ENCODE measurements at places on chromosomes 13 and 19.

GRCh38 chr13:97148894-97149293 lies 73.2 kb upstream of the MBNL2 start:
- DNase-seq: no peak

GRCh38 chr13:90710164-90710759 lies 637.2 kb upstream of the MIR17HG start:
- no peak for DNase-seq

GRCh38 chr19:35000338-35000646 lies 169 bp downstream of the GRAMD1A start:
- no peak for DNase-seq

DNA sequence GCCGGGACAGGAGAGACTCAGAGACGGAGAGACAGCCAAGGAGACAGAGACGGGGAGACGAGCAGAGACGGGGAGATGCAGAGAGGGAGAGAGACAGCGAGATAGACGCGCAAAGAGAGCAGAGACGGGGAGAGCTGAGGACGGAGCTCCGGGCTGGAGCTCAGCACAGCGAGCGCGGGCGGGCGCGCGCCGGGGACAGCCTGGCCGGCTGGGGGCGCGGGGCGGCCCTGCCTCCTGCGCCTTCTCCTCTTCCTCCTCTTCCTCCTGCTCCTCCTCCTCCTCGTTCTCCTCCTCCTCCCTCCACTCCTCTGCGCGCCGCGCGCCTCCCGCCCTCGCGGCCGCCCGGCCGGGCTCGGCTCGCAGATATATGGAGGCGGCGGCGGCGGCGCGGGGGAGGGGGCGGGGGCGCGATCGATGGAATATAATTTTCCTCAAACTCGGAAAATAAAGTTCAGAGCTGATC lies at the start of gene ERFL:
Gene ERFL (minus strand): TSS at position 229 of the 463 bp plus-strand sequence. CDS start 15,530 bp downstream, outside the sequence.
- no peak for DNase-seq

- DNase-seq: no peak
These were observed 17.1 kb downstream of the NUMBL start for GRCh38 chr19:40673397-40673796.

GRCh38 chr13:39998166-39998565 lies 342.7 kb downstream of the COG6 start:
- DNase-seq: peak; percentile 1

DNA sequence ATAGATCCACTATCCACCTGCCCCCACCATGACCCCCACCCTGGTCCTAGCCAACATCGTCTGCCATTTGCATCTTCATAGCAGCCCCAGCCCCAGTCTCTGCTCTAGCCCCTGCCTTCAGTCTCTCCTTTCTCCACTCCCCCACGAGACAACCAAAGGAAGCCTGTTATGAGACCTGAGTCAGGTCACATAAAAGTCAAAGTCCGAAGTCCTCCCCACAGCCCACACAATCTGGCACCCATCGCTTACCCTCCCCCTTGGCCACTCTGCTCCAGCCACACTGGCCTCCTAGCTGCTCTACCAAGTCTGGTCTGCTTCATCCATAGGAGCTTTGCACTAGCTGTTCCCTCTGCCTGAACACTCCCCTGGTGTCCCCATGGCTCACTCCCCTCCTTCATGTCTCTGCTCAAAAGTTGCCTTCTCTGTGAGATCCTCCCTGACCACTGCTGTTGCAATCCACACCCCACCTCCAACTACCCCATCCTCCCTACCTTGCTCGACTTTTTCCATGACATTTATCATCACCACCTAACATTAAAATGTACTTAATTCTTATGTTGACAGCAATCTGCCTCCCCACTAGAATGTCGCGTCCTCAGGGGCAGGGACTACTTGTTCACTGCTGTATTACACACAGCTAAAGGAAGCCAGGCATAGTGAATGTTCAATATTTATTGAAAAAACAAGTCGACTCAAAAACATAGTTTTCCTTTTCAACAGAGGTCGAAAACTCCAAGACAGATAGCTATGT lies 1.2 kb upstream of the PLEKHG2 start:
- DNase-seq: no peak

DNA sequence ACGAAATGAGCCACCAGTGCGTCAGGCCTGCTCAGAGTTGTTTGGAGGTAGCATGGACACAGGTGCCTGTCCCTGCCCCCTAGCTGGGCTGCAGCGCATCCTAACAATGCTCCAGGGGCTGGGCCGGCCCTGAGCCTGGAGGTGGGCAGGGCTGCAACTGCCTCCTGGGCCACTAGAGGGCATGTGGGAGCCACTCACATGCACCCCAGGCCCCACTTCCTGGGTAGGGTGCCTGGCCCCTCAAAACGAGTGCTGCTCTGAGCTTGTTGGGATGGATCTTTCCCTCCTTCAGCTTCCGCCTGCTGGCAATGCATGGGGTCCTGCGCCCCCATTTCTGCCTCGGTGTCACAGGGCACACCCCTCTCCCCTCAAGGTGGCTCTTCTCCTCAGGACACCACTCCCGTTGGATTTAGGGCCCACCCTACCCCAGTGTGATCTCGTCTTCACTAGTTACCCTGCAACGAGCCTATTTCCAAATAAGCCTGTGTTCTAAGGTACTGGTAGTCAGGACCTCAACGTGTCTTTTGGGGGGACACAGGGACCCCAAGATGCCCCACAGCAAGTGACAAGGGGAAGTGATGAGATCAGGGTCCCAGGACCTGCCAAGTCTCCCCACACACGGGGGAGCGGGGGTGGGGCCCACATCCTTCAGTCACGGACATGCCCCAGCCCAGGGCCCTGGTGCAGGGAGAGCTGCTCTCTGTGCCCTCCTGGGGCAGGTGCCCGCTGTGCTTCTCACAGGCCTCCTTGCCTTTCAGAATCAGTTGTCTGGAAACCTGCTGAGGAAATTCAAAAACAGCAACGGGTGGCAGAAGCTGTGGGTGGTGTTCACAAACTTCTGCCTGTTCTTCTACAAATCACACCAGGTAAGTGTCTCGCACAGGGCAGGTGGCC lies 131.3 kb downstream of the STK24 start:
- DNase-seq: peak; percentile 72

- no peak for DNase-seq
These were observed 614.4 kb downstream of the KCTD12 start for GRCh38 chr13:76271728-76272232.

GRCh38 chr19:33257828-33258227 lies 32.2 kb upstream of the SLC7A10 start:
- DNase-seq: no peak

DNA sequence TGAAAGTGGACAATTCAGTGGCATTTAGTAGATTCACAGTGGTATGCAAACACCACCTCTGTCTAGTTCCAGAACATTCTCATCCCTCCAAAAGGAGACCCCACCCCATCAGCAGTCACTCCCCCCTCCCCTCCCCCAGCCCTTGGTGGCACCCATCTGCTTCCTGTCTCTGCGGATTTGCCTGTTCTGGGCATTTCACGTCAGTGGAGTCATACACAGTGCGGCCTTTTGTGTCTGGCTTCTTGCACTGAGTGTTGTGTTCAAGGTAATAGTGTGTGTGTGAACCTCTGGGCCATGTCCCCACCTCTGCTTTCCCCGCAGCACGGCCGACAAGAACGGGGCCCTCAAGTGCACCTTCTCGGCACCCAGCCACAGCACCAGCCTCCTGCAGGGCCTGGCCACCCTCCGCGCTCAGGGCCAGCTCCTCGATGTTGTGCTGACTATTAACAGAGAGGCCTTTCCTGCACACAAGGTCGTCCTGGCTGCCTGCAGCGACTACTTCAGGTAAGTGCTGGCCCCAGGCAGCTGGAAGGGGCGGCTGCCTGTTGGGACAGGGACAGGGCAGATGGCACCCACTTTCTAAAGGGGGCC lies 19.4 kb upstream of the CRTC1 start:
- no peak for DNase-seq

- no peak for DNase-seq
These were observed 9.0 kb downstream of the MICU2 start for GRCh38 chr13:21594715-21595545.

DNA sequence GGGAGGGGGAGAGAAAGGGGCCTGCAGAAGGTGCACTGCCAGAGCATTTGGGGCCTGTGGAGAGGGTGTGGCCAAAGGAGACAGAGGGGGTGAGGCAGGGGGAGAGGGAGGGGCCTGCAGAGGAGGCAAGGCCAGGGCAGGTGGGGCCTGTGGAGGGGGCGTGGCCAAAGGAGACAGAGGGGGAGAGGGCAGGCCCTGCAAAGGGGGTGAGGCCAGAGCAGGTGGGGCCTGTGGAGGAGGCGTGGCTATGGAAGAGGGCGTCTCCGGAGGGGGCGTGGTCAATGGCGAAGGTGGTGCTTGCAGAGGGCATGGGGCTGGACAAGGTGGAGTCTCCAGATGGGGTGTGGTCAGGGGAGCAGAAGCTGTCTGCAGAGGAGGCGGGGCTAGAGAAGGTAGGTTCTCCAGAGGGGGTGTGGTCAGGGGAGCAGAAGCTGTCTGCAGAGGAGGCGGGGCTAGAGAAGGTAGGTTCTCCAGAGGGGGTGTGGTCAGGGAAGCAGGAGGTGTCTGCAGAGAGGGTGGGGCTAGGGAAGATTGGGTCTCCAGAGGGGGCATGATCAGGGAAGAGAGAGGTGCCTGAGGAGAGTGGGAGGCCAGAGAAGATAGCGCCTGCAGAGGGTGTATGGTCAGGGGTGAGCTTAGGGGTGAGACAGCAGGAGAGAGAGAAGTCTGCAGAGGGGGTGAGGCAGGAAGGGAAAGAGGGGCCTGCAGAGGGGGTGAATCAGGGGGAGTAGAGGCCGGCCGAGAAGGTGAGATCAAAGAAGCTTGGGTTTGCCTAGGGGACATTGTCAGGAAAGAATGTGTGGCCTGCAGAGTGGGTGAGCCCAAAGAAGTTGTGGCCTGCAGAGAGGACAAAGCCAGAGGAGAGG lies 3.4 kb downstream of the PRR36 start:
- DNase-seq: no peak

GRCh38 chr13:38718374-38718773 lies 31.5 kb downstream of the FREM2 start:
- DNase-seq: no peak

- peak; percentile 74 for DNase-seq
These were observed at the start of gene ZNF835 for GRCh38 chr19:56671613-56671994. ZNF835 (minus strand) TSS chr19:56671757; CDS start chr19:56665198, 6,559 bp downstream.

DNA sequence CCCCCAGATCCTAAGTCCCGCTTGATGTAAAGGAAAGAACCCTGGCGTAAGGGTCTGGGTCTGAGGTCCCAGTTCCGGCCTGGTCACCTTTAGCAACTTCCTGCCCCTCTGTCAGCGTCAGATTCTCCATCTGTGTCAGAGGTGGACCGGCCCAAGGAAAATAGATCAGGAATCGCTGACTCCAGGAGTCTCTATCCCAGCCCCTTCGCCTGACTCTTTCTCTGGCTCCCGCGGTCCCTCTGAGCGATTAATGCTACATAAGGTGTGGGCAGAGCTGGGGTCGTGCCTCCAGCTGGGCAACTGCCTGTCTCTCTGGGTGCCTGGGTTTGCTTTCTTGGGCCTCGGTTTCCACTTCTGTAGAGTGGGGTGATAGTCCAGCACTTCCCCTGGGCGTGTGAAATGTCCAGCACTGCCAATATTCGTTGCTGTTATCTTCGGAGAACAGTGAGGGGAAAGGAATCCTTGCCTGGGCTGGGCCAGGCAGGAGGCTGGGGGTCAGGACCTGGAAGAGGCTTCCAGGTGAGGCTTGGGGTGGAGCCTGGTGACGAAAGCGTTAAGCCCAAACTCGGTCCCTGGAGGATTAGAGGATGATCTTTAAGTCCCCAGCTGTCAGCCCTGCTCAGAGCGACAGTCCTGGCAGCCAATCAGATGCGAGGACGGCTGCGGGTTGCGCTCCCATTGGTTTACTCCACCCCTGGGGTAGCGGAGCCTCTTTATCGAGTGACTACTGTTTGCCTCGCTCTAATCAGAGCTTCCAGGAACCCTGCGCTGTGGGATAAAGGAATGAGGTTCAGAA lies 767 bp downstream of the ABCA7 start:
- peak; percentile 89 for DNase-seq

DNA sequence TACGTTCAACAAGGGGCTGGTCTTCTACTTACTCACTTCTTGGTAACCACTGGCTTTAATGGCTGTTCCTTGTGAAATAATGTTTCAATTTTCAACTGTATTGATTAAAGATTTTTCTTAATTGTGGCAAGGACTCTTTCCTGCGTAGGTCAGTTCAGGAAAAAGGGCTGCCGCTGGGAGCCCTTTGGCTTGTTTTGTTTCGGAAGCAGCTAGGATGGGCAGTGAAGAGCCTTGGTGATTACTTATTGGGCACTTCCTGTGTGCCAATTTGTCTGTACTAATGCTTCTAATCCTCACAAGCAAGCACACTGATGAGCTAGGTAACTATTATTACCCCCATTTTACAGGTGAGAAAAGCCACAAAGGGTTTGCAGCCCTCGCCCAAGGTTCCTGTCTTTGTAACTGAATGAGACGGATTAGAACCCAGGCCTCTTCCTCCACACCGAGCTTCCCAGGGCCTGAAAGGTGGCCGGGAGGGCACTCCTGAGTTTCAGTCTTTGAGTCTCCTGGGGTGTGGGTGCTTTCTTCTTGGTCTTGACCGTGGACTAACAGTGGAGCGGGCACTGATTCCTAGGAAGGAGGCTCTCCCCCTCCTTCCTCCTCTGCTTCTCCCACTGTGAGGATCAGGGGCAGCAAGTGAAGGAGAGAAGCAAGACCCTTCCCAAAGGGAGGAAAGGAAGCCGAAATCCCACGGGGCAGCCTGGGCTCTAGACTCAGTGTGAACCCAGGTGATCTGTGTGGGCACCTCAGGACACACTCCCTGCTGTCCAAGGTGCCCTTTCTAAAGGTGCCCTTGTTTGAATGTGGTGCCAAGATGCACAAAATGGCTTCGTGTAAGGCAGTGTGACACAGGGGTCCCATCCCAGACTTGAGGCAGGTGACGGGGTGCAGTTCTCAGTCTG lies 3.7 kb downstream of the COL4A2 start:
- DNase-seq: no peak

DNA sequence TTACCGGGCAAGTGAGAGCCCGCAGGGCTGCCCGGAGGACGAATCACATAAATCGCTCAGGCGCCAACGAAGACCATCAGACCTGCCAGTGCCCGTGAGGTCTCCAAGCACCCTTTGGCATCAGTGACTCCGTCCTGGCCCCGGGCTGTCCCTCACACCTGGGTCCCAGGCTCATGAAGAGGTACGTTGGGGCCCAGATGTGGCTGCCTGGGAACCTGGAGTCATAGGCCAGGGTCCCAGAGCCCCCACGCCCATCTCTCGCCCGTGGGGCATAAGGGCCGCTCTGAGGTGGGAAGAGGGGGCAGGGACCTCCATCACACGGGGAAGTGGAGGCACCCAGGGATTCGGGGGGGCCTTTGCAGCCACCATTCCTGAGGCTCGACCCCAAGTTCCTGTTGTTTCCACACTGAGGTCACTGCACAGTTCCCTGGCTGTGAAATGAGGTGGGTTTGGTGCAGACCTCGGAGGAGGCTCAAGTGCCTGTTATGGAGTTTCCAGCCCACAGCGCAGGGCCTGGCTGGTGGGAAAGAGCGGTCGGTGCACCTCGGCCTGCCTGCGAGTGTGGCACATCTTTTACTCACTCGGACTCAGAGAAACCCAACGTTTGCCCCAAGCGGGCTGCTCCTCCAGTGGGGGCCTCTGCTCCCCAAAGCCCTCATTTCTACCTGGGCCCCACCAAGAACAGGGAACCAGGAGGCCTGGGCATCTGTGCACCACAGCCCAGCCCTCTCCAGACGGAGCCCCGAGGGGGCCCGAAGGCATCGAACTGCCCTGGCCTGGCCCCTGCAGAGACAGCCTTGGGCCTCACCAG lies 35.9 kb upstream of the C13orf46 start:
- no peak for DNase-seq
